Fibroblast of villous mesenchyme (primary cell): ENCODE measurements at places on chromosomes 7 and 10. TPM values are rescaled to one million over a fixed set of nuclear protein-coding genes. Genes with fewer than 3 reads are reported as not detected.
A peak's percentile ranks its signal among the peaks of the same experiment; 100 is the strongest.

GRCh38 chr10:48533951-48534720 is 70.7 kb downstream of the ARHGAP22 start:
- DNase-seq, result no peak

DNA sequence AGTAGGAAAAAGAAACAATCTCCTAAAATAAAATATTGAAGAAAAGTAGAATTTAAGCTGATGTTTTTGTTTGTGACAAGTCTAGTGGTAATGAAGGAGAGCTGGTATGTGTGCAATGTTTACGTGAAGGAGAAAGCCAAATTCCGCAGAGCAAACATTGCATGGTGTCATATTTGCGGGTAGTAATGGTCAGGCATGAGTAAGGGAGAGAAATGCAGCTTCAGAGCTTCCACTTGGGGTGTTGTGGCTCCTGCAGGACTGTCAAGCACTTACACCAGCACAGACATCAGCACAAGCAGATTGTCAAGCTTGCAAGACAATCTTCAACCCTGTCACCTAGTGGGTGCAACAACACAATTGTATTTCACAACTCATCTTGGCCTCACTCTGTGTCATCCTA is 136.5 kb upstream of the ETV1 start:
- DNase-seq, result no peak

- DNase-seq, result no peak
Measured at GRCh38 chr7:158443014-158443687, 144.5 kb downstream of the PTPRN2 start.

GRCh38 chr7:45923290-45923689 is 2.2 kb upstream of the IGFBP3 start:
- peak; percentile 78 for DNase-seq

DNA sequence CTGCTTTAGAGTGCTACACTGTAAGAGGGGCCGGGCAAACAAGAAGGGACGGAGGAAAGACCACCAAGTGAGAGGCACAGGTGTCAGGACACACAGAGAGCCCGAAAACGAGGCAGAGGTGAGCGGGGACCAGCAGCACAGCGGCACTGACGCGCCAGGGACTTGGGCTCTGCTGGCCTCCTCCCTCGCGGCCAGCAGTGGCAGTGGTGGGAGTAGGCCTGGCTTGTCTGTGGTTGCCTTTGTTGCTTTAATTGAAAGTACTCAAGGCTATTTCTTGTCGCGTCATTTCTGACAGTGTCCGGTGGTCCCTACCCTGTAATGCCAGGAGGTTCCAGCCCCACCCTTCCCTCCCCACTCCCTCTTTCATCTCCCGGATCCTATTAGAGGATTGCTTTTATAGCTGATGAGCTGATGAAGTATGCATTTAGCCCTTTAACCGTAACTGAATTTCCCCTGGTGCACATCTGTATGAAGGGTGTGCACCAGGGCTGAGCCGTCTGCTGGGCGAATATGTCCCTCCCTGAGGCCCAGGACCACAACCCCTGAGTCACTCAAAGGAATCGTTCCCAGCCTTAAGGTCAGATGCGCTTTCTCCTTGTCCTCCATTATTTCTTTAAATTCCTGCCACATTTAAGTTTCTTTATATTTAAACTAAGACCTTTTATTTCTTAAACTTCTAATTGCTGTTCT is 39.5 kb upstream of the FAM20C start:
- no peak for DNase-seq

GRCh38 chr10:89355394-89355931 is 22.4 kb upstream of the IFIT1B start:
- peak; percentile 77 for DNase-seq

- peak; percentile 72 for DNase-seq
Measured at GRCh38 chr10:9331583-9332008, 1277.1 kb downstream of the GATA3 start.

- peak; percentile 23 for DNase-seq
Measured at GRCh38 chr7:113796557-113796956, 122.3 kb downstream of the PPP1R3A start.

- no peak for DNase-seq
Measured at GRCh38 chr7:127705461-127705959, 53.5 kb downstream of the SND1 start.

- peak; percentile 72 for DNase-seq
Measured at GRCh38 chr10:44981172-44982113, 2.8 kb upstream of the DEPP1 start.

DNA sequence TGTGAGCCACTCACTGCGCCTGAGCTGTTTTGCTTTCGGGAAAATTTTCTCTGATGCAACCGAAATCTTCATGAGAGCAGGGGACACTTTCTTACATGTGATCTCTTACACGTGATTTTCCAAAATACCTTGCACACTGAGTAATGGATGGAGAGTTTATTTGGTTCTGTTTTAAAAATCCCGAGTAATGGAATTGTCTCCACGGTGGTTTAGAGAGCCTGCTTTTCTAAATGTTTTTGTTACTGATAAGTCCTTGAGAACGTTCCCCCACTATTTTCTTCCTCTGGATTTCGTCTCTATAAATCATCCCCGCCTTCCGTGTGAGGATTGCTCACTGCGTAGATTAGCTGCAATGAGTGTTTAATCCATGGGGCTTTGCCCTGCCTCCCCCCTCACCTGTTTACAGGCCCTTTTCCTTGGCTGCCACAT is 25.7 kb downstream of the CAMK1D start:
- DNase-seq, result peak; percentile 29

- no peak for DNase-seq
Measured at GRCh38 chr10:63587191-63587590, 66.0 kb downstream of the REEP3 start.

GRCh38 chr10:50988792-50989191 is 85.5 kb upstream of the PRKG1 start:
- peak; percentile 64 for DNase-seq

- DNase-seq, result no peak
Measured at GRCh38 chr10:84290235-84290634, 38.2 kb upstream of the CCSER2 start.

GRCh38 chr10:46001187-46001756 is 29.0 kb downstream of the TIMM23 start:
- no peak for DNase-seq

- no peak for DNase-seq
Measured at GRCh38 chr7:132034748-132035416, 478.5 kb upstream of the PODXL start.

DNA sequence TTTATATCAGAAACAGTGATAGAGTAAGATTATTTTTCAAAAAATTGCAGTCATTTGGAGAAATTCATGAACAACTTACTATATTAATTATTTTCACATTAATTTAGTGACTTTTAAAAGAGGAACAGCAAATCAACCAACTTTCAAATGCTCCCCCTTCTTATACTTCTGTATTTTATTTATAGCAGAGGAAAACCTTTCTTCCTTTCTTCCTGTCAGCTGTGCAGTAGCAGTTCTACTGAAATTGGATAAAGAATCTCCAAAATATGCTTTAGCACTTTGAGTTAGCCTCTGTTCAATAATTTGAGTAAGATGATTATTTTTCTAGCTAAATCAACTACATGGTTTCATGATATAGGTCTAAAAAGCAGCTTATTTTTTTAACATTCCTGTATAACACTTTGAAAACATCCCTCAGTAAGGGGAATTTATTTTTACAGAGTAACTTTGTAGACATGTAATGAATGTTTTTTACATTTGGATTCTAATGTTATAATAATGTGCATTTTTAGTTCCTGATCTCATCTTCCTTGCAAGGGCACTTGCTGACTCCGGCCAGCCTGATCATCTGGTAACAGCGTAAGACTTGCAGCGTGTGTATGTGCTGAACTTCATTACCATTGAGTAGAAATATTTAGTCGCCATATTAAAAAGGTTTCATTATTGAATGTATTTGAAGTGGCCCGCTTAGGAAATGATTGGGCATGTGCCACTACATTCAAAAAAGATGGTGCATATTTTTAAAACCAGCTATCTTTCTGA is 158.3 kb upstream of the HDAC9 start:
- DNase-seq, result no peak

GRCh38 chr10:77926566-77927401 is at the start of gene DLG5:
DLG5 (minus strand) TSS chr10:77926755; CDS start chr10:77926520, 235 bp downstream.
- peak; percentile 60 for DNase-seq

DNA sequence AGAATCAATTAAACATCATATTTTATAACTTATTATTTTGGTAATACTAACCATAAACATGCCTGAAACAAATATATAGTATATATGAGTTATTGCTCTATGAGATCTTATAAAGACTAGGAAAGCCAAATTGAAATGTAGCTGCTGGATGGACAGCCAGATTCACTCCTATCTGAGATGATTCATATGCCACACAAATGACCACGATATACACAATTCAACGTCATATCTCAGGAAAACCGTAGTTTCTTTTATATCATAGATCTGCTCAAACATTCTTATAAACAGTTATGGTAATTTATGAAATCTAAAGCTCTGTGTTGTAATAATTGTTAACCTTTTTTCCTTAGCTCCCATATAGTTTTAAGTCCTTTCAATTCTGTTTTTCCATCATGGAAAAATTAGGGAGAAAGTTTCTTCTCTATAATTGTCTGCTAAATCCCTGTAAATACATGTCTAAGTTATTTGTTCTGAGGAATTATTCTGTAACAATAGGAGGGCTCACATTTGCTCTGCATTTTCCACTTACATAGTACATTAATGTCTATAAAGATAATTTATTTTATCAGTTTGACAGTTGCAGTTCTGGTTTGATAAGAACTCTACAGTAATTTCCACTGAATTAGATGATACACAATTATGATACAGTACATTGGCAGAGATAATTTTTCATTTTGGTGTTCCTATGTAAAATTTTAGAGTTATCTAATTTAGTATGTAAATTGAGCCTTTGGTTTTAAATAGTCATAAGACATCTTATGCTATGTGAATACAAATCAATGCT is 42.7 kb downstream of the GNAT3 start:
- DNase-seq, result peak; percentile 37

GRCh38 chr10:33229252-33229948 is 105.1 kb downstream of the NRP1 start:
- DNase-seq, result no peak

DNA sequence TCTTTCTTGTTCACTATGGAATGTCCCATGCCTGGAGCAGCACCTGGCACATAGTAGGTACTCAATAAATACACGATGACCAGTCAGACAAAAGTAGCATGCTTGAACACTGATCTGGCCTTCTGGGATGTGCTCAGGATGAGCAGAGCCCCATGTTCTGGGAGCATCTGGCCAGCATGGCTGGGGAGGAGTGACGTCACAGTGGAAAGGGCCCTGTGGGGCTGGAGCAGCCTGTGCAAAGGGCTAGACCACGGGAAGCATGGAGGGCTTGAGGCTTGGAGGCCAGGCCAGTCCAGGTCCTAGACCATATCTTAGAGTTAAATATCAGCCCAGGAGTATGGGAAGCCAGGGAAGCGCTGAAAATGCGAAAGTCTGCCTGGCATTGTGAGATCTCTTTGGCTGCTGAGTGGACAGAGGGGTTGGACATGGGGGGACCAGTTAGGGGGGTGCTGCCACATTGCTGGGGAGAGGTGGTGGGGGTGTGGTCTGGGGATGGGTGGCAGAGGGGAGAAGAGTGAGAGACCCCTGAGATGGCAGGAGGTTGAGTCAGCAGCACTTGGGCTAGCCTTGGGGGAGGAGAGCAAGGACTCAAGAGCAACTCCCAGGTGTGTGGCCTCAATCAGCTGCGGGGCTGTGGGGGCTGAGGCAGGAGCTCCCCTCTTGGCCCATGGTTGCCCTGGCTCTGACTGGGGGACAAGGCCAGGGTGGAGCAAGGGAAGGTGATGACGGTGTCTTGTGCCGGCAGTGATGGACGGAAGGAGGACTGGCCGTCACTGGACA is 34.9 kb downstream of the ZCCHC24 start:
- no peak for DNase-seq

GRCh38 chr10:10418387-10418786 is 599.3 kb upstream of the CELF2 start:
- no peak for DNase-seq

DNA sequence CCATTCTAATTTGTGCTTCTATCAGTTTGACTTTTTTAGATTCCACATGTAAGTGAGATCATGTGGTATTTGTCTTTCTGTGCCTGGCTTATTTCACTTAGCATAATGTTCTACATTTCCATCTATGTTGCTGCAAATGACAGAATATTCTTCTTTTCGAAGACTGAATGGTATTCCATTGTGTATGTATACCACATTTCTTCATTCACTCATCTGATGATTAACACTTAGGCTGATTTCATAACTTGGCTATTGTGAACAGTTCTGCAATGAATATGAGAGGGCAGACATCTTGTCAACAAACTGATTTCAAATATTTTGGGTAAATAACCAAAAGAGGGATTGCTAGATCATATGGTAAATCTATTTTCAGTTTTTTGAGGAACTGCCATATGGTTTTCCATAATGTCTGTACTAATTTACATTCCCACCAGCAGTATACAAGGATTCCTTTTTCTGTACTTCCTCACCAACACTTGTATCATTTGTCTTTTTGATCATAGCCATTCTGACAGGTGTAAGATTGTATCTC is 52.9 kb downstream of the ZNF22 start:
- DNase-seq, result no peak

Gene AZGP1
- not detected in 2 replicates for total RNA-seq

Gene IL2RA
- under 0.01 TPM in 1 of 2 replicates, not detected in the other for total RNA-seq

Gene C10orf71
- not detected in 2 replicates for total RNA-seq

Gene FAM180A
- total RNA-seq, result 2.9 and 3.0 TPM in 2 replicates

Gene HGF
- total RNA-seq, result 33.2 and 60.6 TPM in 2 replicates
